ENCODE measurements at places on chromosomes 2 and 18. TPM values are rescaled to one million over a fixed set of nuclear protein-coding genes. Genes with fewer than 3 reads are reported as not detected.

Gene ASXL3
- 0.96 TPM for total RNA-seq

GRCh38 chr2:27400348-27401135 lies 8.8 kb downstream of the PPM1G start:
- DNase-seq: no peak

DNA sequence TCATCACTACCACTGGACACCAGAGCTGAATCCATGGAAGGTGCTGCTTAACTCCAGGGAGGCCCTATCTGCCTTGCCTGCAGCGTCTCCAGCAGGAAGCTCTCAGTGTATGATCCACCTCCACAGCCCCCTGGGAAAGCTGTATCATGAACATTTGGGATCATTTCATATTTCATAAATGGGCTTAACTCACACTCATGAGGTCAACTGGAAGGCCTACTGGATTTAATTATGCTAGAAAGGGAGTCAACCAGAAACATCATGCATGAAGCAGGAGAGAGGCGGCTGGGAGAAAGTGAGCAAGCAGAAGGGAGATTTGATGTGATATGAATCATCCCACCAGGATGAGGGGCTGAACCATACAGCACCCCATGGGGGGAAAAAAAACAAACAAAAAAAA lies 537.7 kb downstream of the TNS1 start:
- DNase-seq: no peak

Gene ITPRIPL1
- total RNA-seq: 11.1 TPM

Gene ABCB11
- 0.66 TPM for total RNA-seq

Gene GALR1
- under 0.01 TPM for total RNA-seq

Gene KATNAL2
- 8.2 TPM for total RNA-seq

Gene MSGN1
- not detected for total RNA-seq

Gene MYO3B
- total RNA-seq: 0.15 TPM

Gene CXCR1
- total RNA-seq: not detected

Gene SERPINB2
- 0.32 TPM for total RNA-seq

DNA sequence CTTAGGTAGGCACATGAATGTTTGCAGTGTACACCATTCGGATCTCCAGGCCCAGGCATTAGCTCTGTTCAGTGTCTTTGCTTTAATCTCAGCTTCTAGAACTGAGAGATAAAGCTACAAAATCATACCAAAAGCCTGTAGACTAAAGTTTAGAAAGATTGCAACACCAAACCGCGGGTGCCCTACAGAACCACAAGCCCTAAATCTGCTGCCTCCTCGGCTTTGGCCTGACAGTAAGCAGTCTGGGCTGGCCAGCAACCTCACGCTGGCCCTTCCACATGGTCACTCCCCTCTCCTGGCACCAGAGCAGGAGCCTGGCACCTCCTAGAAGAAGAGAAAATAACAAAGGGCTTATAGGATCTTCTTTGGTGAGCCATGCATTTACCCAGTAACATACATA lies 8.9 kb upstream of the OSR1 start:
- DNase-seq: no peak

Gene FOXI3
- total RNA-seq: not detected

DNA sequence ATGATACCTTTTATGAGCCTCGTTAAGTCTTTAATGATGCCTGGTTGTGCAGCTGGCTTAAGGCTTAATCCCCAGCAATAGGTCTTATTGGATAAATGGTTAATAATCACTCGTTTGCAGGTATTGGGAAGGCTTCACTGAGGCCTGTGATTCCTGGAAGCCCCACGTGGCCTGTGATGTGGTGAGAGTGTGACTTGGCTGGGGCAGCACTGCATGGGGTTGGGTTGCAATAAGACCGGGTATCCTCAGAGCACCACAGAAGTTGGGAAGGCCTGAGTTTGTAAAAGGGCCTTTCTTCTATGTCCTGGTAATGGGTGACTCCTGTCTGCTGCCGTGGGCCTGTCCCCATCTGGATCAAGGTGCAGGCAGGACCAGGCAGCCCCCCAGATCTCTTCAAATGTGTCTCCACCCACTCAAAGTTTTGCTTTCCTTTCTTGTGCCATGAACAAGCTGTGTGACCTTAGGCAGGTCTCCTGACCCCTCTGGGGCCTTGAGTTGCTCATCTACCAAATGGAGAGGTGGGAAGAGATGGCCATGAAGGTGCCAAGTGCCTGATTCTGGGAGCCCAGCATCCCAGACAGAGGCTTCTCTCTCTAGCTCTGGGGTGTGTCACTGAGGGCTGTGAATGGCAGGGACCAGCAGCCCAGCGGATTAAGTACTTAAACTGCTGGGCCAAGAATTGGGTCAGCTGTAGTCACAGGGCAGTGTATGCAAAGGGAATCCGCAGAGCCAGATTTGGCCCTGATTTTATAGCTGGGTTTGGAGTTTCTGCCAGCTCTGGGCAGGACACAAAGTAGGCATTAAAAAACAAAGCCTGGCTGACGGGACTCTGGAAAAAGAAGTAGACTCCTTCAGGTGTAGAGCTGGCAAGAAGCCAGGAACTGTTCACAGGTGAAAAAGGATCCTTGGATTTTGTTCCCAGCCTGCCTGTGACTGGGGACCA lies 24.4 kb downstream of the LBH start:
- no peak for DNase-seq

DNA sequence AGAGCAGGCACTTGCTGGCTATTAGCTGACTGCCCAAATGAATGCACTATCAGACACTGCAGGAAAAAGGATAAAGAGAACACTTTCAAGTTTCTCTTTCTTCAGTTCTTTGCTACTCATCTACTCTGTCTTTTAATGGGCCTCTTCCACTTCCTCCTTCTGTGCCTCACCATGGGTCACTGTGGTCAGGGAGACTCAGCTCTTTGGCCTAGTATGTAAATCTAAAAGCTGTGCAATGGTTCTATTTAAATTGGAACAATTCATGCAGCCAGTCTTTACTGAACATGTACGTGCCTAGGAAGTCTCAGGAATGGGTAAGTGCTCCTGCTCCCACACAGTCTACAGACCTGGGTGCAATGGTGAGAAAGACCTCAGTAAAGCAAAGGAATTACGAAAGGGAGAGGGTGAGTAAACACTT lies 79.1 kb upstream of the DNMT3A start:
- DNase-seq: no peak

GRCh38 chr18:36143391-36143790 lies 13.7 kb downstream of the ELP2 start:
- no peak for DNase-seq

GRCh38 chr18:79315596-79315995 lies 80.1 kb upstream of the NFATC1 start:
- DNase-seq: no peak

GRCh38 chr2:162013514-162014475 lies 60.2 kb downstream of the DPP4 start:
- DNase-seq: no peak

Gene NEU2
- not detected for total RNA-seq

- DNase-seq: no peak
Observed at GRCh38 chr18:76314015-76314414, 181.0 kb downstream of the ZNF516 start.

- DNase-seq: no peak
Observed at GRCh38 chr2:69693059-69693774, 48.7 kb upstream of the ANXA4 start.

DNA sequence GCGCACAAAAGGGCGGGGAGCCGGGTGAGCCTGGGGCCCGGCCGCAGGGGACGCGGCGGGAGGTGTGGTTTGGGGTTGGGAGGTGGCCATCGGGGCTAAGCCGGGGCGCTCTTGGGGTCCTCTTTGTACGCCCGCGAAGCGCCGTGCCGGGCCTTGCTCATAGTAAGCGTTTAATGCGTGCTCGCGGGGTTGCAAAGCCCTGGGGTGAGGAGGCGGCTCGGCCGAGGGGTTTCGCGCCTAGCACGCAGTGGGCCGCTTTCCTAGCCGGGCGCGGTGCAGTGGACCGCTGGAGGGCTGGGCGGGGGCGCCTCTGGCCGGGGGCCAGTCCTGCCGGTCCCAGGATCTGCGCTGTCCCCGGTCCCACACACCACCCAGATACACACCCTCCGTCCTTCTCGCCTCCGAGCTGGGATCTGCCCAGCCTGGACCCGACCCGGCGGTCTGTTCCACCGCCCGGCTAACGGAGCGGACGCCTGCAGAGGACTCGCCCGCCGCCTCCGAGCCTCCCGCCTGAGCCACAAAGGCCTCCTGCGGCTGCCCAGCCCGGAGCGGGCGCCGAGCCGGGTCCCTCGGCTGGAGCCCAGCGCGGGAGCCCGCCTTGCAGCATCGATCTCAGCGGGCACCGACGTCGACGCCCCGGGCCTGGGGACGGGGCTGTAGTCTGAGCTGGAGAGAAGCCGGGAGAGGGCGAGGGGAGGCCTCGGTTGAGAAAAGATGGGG lies 564 bp downstream of the DPYSL5 start:
- DNase-seq: no peak

DNA sequence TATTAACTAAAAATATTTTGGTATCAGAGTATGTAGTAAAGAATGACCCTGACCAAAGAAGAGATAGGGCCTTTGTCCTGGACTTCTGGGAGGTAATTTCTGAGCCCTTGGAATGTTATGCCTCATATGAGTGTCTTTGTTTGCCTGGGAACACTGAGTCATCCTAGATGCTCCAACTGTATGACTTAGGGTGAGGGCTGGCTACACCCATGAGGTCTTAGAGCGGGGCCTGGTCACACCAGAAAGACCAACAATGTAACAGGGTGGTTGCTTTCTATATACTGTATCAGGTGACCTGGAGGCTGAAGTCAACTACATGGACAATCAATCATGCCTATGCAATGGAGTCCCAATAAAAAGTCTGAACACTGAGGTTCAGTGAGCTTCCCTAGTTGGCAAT lies 253.1 kb downstream of the MBD2 start:
- DNase-seq: no peak

Gene ZBTB7C
- total RNA-seq: 26.5 TPM

- DNase-seq: no peak
Observed at GRCh38 chr2:109382226-109382895, 231.4 kb downstream of the SEPTIN10 start.

DNA sequence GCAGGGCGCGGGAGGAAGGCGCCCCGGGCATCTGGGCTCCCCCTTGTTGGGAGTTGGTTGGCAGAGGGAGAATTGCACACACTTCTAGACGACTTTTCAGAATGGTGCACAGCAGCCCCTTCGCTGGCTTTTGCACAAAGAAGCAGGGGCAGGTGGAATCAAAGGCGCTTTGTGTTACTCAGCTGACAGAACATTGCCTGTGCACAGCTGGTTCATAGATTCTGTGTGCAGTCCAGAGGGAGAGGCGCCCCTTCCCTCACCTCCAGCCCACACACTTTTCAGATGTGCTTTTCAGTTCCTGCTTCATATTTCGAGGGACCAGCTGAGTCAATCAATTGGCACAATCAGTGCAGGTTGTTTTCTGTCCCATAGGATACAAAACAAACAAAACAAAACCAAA lies 348.4 kb upstream of the RAB12 start:
- DNase-seq: no peak

DNA sequence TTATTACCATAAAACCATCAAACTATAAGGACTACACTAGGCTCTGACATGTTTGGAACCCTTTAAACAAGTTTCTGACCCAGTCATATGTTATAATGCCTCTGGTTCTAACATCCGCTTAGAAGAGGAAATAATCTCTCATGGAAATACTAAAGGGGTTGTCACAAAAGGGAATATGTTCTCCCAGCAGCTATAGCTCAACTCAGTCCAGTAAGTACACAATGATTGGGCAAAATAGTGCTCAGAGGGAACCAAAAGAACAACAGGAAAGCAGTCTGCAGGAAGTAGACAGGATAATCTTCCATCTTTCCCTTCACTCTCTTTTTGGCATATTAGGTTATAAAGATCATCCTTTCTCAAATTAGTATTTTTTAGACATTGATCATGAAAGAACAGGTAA lies 4.3 kb downstream of the SRBD1 start:
- no peak for DNase-seq

GRCh38 chr2:195498176-195498575 lies 158.8 kb upstream of the SLC39A10 start:
- peak; percentile 31 for DNase-seq

DNA sequence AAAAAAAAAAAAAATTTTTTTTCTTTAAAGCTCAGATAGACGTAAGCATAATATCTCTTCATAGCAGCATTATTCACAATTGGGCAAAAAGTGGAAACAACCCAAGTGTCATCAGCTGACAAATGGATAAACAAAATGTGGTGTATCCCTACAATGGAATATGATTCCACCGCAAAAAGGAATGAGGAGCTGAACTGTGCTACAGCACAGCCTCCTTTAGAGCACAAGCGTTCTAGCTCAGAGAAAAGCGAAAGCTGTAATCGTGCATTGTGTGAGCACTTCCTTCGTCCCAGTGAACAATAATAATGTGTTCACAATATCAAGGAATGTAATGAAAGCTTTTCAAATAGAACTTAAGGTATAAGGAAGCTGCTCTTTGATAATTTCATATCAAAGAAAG lies 11.7 kb upstream of the CHMP1B start:
- DNase-seq: no peak

DNA sequence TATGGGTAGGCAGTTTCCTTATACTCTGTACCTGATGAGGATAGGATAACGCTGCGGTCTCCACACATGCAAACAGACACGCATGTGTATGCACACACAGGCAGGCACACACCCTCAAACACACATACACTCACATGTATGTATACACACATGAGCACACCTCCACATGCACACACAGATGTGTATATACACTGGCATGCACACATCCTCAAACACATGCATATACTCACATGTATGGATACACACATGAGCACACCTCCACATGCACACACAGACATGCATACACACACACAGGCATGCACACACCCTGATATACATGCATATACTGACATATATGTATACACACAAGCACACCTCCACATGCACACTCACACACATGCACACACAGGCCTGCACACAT lies 267.8 kb upstream of the HDAC4 start:
- DNase-seq: no peak

- peak; percentile 10 for DNase-seq
Observed at GRCh38 chr2:236862961-236863728, 222.5 kb upstream of the COPS8 start.

GRCh38 chr2:80105015-80105640 lies 199.4 kb downstream of the LRRTM1 start:
- no peak for DNase-seq

GRCh38 chr18:68665628-68666027 lies 49.3 kb downstream of the TMX3 start:
- DNase-seq: no peak

Gene EPB41L3
- total RNA-seq: 178 TPM

Gene SIGLEC15
- 0.16 TPM for total RNA-seq

Gene ZNF804A
- total RNA-seq: under 0.01 TPM

Gene ANKZF1
- total RNA-seq: 67.8 TPM

GRCh38 chr2:238287737-238288649 lies at the start of gene PER2:
Gene PER2 (minus strand): TSS chr2:238288610. CDS start chr2:238277936, 10,674 bp downstream.
- peak; percentile 73 for DNase-seq

Gene MYL12A
- total RNA-seq: 403 TPM

GRCh38 chr2:158060835-158061435 lies 40.7 kb upstream of the UPP2 start:
- DNase-seq: no peak

Gene TEKT4
- total RNA-seq: not detected
